ENCODE measurements at places on chromosomes 12 and 14.

GRCh38 chr12:32115404-32116104, 8.9 kb downstream of the BICD1 start:
- peak; percentile 52 for DNase-seq

DNA sequence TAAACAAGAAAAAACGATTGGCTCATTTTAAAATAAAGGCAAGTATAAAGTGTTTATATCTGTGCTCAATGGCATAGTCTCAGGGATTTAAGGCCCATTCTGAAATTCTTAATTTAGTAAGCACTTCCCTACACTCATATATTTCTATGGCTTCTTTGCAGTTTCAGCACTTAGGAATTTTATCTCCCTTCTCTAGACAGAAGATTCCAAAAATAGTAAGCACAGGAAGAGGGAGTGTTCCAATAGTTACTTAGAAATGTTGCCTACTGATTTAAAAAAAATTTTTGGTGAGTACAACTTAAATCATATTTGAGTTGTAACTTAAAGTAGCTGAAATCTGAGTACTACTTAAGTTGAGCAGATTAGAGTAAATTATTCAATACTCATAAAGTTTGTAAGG, 19.8 kb downstream of the INSM2 start:
- DNase-seq: no peak

DNA sequence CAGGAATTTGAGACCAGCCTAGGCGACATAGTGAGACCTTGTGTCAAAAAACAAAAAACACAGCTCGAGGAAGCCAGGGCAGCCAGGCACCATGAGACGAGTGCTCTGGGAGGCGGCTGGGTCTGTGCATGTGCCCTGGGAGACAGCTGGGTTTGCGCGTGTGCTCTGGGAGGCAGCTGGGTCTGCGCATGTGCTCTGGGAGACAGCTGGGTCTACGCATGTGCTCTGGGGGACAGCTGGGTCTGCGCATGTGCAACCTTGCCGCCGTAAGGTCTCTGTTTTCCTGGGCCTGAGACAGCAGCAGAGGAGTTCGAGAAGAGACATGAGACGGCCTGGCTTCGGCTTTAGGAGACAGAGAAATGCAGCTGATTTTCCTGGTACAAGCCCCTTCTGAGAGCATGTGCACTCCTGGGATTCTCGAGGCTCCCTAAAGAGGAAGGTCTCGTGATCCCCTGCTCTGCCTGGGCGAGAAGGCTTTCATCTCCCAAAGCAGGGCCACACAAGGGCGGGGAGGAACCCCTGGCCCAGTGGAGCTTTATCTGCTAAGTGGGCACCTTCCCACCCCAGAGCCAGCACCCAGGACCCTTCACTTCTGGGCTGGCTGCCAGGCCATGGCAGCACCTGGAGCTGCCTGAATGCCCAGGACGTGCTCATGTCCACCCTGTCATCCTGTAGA, 3.5 kb upstream of the BDKRB1 start:
- no peak for DNase-seq

- DNase-seq: no peak
Observed at GRCh38 chr12:42757624-42758119, 168.1 kb upstream of the PRICKLE1 start.

- peak; percentile 63 for DNase-seq
Observed at GRCh38 chr12:106226884-106227640, 20.8 kb downstream of the CKAP4 start.

DNA sequence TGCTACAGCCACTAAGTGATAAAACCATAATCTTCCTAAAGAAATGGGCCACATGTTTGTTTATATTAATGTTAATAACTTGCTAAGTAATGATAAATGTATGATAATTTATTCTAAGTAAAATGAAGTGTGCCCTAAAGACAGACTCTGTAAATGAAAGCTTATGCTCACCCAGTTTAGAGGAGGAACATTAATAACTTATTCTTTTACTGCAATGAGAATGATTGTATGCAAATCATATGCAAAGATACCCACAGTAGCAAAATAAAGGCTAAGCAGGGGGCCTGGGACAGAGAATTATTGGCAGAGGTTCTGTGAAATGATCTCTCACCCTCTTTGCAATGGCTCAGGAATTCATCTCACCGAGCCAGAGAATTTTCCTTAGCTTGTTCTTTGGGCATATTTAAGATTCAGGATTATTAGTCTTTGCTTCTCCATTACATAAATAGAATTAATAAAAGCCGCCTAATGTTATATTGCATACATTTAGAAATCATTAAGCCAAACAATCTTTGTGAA, 75.9 kb downstream of the TMEM132D start:
- no peak for DNase-seq

GRCh38 chr12:68844788-68845695, 37.1 kb downstream of the MDM2 start:
- no peak for DNase-seq

DNA sequence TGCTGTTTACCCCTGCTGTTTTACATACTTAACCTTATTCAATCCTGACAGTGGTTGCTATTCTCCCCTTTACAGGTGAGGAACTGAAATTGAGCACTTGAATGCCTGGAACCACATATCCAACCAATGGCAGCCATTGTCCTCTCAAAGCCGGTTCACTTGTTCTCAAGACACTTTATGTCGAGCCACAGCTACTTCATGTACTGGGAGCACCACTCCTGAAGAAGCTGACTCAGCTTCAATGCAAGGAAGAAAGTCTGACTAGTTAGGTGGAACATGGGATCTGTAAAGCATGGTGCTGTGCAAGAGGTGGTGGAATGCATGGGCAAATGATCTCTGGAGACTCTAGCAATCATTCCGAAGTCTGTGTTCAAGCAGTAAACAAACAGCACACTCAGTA, 113.9 kb upstream of the CPM start:
- no peak for DNase-seq

DNA sequence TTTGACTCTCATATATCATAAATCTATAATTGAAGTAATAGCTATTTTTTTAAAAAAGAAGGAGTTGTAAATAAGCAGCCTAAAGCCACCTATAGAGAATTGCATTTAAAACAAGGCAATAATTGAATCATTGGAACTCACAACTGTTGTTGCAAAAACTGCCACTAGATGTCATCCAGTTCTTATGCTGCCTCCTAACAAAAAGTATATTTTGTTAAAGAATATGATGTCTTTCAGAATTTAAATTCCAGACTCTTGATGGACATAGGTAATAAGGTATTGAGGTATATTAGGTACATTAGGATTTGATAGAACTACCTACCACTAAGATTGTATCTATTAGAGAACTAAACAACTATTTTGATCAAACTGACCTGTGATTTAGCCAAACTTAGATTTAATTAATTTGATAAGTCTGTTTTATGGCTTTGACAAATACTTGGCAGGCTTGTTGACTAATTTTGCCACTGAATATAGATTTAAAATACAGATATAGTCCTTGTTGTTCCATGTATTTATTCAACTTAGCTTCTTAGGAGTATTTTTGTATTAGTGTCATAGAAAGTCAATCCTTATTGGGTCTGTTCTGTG, 401.4 kb downstream of the RPL10L start:
- DNase-seq: peak; percentile 5

DNA sequence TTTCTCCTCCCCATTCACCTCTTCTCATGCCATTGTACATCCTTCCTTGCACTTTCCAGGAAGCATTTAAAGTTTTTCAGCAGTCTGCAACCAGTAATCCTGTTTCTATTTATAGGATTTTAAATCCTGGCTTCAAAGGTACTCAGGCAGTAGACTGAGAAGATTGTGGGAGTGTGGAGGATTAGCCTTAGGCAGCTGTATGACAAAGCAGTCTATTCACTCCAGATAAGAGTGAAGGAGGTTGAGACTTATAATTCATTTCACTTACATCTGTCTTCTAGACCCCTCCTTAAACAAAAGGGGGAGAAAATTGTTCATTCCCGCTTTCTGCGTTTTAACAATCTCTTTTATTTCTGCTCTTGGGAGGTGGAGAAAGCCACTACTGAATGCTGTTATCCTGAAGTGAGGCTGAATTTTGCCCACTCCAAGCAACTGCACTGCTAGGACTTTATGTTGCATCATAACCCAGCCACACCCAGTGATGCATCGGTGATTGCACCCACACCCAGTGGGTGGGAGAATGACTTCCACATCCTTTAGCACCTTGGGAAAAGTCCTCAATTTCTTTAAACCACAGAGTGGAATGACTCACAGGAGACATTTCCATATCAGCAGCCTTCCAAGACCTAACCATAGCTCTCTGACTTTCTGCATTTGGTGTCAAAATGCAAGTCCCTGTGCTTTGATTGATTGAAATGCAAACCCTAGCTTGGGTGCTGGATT, 382.5 kb upstream of the ATP2B1 start:
- DNase-seq: no peak

- no peak for DNase-seq
Observed at GRCh38 chr14:61752626-61753025, 9.6 kb upstream of the SNAPC1 start.

DNA sequence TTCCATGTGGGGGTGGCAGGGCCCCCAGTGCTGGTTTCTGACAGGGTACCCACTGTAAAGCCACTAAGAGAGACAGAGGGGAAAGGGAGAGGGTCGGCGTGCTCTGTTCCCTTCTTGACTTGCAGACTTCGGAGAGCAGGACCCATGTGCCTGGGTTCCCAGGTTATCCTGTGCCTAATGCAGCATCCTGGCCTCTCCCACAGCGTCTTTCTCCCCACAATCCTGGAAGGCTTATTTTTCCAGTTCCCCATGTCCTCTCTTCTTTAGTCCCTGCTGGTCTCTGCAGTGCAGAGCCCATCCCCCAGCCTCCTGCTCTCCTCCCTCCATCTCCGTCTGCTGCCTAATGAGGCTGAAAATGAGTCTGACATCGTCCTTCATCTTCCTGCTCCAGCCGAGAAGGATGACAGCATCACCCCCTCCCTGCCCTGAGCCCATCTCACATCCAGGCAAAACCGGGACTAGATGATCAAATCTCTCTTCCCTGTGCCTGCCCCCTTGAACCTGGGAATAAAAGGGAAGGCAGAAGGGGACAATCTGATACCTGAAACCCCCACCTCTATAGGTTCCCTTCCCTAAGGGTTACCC, 15.1 kb downstream of the CALCOCO1 start:
- no peak for DNase-seq

DNA sequence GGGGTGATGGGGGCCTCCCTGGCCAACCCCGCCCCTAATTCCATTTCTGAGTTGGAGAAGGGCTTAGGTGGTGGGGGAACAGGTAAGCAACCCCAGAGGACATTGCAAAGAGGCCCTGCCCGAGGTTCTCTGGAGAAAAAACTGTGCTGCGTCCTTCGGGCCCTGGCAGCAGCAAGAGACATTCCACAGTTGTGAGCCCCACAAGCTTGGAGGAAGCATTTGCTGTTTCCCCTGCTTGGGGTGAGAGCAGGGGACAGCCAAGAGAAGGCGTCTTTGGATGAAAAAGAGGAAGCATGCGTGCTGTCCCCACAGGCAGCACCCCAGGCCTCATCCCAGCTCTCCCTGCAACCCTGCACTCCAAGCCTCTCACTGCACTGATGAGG, 1.3 kb downstream of the BDKRB2 start:
- DNase-seq: no peak

- no peak for DNase-seq
Observed at GRCh38 chr14:75783184-75783583, 122.1 kb downstream of the TTLL5 start.

- DNase-seq: no peak
Observed at GRCh38 chr14:24943024-24943423, 106.9 kb downstream of the STXBP6 start.

GRCh38 chr14:63492391-63492790, 50.8 kb downstream of the PPP2R5E start:
- DNase-seq: no peak

- no peak for DNase-seq
Observed at GRCh38 chr14:93946104-93946503, 19.0 kb downstream of the FAM181A start.

GRCh38 chr12:3030821-3031429, 46.3 kb upstream of the TSPAN9 start:
- no peak for DNase-seq

- DNase-seq: no peak
Observed at GRCh38 chr12:102182635-102183034, 15.0 kb downstream of the PMCH start.

- DNase-seq: no peak
Observed at GRCh38 chr14:61322799-61323290, 1.5 kb downstream of the PRKCH start.

DNA sequence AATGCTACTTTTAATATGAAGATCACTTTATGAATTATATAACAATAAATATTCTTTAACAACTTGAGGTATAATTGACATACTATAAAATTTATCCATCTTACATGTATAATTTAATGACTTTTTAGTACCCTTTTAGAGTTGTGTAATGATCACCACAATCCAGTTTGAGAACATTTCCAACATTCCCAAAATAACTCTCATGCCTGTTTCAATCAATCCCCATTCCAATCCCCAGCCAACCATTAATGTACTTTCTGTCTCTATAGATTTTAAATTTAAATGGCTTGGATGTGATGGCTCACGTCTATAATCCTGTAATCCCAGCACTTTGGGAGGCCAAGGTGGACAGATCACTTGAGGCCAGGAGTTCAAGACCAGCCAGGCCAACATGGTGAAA, 23.5 kb upstream of the FRMD6 start:
- no peak for DNase-seq

- DNase-seq: no peak
Observed at GRCh38 chr12:20367583-20368113, 689 bp upstream of the PDE3A start.

DNA sequence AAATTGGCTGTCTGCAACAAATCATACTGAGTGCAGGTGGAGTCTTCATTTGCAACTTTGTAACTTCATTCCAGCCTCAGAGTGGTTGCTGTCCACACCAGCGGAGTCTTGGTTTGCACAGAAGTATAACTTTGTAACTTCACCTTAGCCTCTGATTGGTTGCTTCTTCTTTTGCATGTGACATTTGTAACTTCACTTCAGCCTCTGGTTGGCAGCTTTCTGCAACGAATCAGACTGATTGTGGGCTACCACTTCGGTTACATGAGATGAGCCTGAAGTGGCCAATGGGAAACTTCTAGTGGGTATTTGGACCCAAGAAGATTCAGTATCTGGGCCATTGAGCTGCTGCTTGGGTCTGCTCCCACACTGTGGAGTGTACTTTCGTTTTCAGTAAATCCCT, 17.8 kb downstream of the RASSF8 start:
- no peak for DNase-seq
